ENCODE measurements at places on chromosomes 12 and 14.
A peak's percentile ranks its signal among the peaks of the same experiment; 100 is the strongest.

DNA sequence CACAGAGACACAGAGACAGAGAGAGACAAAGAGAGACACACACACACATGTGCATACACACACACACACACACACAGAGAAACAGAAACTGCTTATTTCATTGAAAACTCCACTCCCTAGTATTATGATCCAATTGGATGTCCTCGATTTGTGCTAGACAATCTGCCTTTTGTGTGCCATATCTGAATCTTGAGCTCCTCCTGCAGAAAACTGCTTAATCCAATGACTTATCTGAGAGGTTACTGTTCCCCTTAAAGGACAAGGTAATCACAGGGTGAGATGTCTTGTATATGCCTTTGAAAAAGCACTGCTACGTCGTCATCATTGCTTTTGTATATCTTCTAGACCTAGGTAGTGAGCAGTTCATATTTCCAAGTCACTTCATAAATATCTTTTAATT, 371.5 kb downstream of the LRIG3 start:
- DNase-seq, result no peak

DNA sequence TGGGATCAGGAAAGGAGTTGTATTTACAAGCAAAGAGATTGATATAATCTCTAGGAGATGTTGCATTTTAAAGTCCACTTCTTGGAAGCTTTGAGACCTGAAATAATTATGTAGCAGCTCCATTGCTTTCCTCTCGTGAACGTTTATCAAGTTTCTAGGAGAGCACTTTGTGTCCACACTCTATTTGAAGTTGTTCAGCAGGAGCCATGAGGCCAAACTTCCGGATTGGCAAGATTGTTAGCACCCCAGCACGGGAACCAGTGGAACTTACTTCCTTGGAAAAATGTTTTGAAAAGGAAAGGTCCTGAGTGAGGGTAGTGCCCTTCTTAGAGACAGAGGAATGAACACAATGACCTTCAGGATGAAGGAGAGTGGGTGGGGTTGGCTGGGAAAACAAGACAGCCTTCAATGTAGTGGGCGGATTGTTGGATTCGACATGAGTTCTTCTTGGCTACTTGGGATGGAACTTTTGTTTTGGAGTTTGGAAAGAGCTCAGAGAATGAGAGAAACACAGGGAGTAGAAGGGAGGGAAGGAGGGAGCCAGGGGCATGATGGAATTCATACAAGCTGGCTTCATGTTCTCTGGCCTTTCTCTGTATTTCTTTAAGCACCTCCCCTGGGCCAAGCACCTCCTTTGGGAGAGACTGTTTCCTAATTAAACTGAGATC, 23.8 kb upstream of the CISTR start:
- no peak for DNase-seq

DNA sequence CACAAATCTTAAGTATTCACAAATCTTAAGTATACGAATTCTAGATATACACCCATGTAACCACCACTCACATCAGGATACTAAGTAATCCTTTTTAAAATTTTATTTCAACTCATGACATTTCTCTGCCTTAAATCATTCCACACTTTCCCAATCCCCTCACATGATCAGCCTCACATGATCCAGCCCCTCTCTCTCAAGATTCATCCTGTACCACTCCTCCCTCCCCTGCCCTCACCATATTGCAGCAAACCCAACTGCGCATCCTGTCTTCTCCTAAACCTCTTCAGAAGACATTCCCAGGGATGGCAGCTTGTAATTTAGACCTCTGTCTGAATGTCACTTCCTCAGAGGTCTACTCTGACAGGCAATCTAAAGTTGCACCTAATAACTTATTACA, 1.7 kb upstream of the EIF4B start:
- no peak for DNase-seq

GRCh38 chr12:59787610-59788009, 191.8 kb downstream of the SLC16A7 start:
- no peak for DNase-seq

- no peak for DNase-seq
Measured at GRCh38 chr14:29062466-29062865, 295.9 kb downstream of the FOXG1 start.

DNA sequence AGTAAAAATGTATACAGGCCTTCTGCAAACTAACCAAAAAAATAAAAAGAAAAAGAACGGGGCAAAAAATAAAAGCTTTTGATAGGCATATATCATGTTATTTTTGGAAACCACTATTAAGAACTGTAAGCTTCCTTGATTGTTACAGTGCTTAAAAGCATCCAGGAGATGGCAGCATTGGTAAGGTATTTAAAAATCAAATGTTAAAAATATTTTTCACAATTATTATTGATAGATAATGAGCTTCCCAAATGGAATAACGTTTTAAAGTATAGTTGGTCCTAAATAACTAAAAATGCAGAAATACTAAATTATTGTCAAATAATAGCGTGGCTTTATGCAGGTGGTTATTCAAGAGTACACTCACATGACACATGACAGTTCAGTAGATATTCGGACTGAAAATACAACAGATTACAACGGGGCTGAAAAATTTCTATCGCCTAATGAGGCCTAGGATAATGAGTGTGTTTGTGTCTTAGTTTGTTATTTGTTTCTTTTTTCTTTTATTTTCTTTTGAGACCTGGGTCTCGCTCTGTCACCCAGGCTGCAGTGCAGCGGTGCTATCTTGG, 127.2 kb upstream of the ATF7IP start:
- peak; percentile 69 for DNase-seq

DNA sequence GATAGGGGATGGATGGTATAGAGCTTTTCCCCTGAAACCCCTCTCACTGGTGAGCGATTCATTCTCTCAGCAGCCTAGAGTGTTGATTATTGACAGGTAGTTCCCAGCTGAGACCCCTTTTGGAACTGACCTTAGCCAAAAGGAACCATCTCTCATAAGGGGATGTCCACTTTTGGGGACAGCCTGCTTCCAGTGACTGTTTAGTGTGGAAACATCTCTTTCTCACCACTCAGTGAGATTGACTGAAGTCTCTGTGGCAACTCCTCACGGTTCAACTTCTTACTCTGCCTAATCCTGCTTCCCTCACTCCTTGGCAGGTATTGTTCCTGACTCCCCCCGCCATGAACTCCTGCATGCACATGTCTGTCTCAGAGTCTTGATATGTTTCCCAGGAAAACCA, 529.2 kb upstream of the ATP2B1 start:
- DNase-seq, result no peak

DNA sequence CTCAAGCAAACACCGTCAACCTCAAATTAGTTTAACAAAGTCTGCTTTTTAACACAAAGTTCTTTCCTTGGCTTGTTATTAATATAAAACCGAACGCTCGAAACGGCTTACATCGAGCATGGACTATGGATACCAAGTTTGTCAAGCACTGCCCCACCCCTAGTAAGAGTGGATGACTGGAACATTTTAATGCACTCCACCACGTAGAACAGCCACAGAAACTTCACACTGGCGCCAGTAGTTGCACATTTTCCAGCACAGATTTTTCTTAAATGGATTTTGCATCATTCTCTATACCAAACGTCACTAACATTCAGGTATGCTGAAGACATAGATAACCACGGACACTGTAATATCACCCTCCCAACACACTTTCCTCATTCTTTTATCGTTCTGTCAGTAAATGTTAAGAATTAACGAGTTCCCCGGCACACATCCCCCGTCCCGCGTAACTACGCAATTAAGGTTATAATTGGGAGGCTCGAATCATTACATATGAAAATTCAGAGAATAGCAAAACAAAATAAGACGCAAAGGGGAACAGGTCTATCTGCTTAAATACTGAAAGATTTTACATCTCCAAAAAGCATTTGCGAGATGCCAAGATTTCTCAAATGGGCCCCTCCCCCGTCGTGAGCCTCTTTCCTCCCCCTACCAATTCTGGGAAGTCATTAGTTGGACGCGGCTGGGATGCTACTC, 990 bp downstream of the FERMT2 start:
- DNase-seq, result no peak

GRCh38 chr12:117032593-117033381, 66.4 kb downstream of the TESC start:
- no peak for DNase-seq

DNA sequence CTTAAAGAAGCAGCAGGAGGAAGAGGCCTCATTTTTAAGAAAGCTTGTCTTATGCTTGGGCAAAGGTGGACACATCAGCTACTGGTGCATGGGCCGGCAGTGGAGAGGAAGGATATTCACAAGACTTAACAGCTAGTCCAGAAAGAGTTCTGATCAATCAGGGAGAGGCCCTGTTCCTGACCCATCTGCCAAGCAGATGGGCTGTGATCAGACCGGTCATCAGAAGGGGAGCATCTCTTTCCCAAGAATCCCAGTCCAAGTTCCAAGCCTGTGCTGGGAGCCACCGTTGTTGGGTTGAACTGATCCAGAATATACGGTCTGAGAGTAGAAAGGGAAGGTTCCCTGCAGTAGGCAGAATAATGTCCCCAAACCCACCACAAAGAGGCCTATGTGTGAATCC, 32.7 kb upstream of the SOCS2 start:
- no peak for DNase-seq

- no peak for DNase-seq
Measured at GRCh38 chr12:2118481-2119255, 65.9 kb downstream of the CACNA1C start.

- no peak for DNase-seq
Measured at GRCh38 chr14:60650373-60650961, 1.2 kb upstream of the SIX1 start.

DNA sequence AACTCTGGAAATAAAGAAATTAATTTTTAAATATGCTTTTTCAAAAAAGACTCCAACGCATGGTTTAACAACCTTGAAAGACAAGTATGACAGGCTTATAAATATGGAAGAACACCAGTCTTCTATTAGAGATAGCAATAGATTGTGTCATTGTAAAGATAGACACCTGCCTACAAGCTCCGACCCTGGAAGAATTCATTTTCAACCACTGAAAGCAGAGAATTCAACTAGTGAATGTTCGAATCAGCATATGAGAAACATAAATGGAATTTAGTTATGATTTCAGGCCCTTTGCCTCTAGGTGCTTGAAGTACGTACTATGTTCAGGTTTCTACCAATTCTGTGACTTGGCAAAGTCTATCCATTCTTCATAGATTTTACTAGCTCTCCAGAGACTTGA, 244.5 kb downstream of the DPY19L2 start:
- no peak for DNase-seq

DNA sequence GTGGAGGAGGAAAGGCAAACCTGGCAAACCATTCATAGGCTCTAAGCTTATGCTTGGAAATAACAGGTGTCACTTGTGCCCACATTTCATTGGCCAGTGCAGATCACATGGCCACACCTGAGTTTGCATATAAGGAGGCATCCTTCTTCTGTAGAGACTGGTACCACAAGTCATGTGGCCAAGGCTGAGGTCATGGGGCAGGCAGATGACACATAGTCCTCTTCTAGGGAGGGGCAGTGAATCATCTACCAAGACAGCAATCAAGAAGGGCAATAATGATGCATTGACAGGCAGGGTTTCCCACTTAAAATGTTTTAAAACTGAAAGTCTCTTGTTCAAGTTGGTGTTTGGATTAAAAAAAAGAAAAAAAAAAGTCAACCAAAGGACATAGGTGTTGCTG, 77.3 kb downstream of the DAAM1 start:
- no peak for DNase-seq

- DNase-seq, result peak; percentile 40
Measured at GRCh38 chr14:59187802-59188460, 536 bp upstream of the DAAM1 start.

DNA sequence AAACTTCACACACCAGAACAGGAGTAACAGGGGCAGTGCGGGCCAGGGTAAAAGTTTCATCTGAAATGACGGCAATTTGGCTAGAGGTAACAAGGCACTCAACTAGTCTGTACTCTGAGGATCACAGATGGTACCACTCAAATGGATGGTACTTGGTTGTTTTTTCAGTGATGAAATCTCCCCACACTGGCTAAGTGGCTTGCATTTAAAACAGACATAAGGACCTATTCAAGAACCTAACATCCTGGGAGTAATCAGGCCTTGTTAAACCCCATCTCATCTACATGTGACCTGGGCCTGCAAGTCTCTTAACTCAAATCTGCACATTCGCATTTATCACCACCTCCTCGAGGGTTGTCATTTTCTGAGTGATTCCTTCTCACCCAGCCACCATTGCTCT, 90.8 kb downstream of the PRKAB1 start:
- no peak for DNase-seq

Measured in natural killer cell (primary cell).